NCI-H526 treated with DMSO at 0.1 percent for 48 hours (cell line): ENCODE measurements at places on chromosomes 12 and 14.
A peak's percentile ranks its signal among the peaks of the same experiment; 100 is the strongest.

- peak; percentile 86 for DNase-seq
These were observed 7.8 kb downstream of the PITPNM2 start for GRCh38 chr12:123142921-123143735.

DNA sequence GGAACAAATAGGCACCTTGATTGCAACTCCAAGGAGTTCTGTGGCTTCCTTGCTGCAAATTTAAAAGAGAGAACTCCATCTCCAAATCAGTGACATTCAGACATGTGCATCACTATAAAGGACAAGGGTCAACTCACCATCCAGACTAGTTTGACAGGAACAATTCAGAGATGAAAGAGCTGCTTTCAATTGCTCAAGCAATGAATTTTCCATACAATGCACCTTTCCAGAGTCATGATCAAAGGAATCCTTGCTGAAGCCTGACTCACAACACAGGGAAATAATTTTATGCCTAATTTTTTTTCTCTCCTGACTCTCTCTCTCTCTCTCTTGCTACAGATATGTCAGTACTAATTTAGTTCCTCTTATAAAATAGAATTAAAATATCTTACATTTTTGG is 380.5 kb upstream of the GARIN6 start:
- DNase-seq, result no peak

- DNase-seq, result peak; percentile 44
These were observed 1.2 kb downstream of the MMP17 start for GRCh38 chr12:131829356-131829747.

- no peak for DNase-seq
These were observed 29.8 kb downstream of the BCL11B start for GRCh38 chr14:99242238-99242637.

- no peak for DNase-seq
These were observed 13.1 kb upstream of the PRKAG1 start for GRCh38 chr12:49031573-49032161.

DNA sequence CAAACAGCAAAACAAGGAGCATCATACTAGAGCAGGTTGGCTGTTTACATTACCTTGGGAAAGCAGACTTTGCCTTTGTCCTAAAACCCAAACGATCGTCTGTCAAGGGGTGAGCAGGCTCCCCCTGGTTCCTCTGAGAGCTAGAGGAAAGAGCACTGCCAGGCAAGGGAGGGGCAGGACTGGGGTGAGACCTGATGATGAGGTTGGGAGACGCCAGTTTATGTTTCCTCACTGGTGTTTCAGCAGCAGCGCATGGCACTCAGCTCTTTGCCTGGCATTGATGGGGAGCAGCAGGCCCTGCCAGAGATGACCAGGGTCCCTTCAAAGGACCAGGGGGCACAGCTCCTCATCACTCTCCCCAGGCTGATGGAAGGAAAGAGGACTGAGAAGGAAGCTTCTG is 7.9 kb upstream of the KRT2 start:
- no peak for DNase-seq

DNA sequence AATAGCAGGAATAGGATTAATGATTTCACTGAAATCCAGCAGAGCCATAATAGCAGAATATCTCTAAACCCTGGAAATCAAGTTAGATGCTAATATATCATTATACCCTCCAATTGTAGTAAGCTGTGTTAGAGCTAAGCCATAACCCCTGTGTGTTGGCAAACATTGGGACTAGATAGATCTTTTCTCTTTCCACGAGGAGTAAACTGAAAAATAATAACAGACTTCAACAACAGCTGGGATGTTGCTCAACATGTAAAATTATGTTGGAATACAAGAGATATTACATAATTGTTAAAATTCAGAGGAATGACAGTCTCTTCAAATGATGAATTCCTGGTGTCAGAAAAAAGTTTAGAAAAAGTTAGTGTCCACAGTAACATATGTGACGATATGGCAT is 383.8 kb downstream of the SNAPC1 start:
- DNase-seq, result no peak

GRCh38 chr14:61653507-61653906 is 41.8 kb upstream of the HIF1A start:
- no peak for DNase-seq

GRCh38 chr14:46352844-46353243 is 298.7 kb downstream of the RPL10L start:
- DNase-seq, result no peak

DNA sequence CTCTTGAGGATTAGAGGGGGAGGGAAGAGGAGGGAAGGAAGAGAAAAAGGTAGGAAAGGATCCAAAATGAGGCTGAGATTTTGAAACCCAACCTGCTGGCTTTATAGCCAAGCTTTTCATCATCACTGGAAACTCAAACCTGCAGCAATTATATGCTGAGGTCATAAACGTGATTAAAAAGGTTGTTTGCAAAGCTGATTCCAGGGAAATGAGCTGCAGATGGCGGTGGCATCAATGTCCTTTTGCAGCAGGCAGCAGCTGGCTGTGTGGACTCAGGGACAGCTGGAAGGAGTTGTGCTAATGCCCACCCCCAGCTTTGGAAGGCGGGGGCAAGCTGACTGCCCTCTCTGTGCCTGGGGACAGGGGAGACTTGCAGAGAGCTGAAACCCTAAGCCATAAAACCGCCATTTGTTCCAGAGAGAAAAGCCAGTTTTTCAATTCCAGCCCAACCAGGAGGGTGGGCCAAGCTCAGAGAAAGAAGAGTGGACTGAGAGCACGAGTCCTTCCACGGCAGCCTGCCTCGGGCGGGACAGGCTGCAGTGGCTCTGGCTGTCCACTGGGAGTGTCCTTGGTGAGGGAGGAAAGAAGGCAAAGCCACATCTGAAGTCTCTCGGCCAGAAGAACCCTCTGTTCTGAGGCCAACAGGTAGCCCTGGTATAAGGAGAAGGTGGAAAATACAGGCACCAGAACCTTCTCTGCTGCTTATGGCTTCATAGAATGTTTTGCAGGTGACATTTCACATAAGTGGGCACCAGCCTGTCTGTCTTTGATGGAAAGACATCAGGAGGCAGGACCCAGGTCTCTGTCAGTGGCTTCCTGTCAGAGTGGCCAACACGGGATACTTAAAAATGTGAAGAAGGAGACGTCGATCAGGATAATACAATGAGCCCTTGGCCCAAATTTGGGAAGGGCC is 90.7 kb downstream of the SINHCAF start:
- peak; percentile 15 for DNase-seq

DNA sequence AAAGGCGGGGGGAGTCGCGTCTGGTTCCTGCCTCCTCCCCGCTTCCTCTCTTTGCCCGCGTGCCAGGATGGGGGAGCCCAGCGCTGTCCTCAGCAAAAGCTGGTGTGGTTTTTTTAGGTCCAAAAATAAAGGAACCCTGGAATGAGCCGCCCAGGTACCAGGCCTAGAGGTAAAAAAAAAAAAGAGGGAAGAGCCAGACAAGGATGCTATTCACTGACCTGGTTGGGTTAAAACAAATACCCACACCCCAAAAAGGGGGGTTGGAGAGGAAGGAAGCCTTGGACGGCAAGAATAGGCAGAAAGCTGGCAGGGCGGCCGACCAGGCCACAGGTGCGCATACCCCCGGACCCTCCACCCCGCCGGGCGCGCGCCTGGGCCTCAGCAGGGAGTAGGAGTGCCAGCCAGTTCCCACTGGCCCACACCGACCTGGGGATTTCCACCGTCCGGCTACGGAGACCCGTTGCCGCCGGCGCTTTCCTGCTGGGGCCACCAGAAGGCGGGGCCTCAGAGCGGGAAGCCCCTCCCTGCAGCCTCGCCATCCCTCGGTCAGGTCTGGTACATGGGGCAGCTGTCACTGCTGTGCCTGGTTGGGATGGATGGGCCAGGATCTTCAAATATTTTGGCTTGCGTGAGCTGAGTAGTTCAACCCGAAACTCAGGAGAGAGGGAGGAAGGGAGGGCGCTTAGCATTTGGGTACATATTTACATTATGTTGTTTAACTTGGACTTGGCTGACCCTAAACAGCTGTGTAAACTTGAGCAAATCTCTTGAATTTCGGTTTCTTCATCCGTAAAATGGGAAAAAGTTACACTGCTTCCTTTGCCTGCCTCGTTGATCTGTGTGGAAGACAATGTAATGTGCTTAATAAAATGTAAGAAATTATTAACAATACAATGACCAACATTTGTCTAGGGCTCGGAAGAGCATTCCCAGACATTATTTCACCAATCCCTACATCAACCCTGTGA is 5.4 kb upstream of the IRF2BPL start:
- DNase-seq, result peak; percentile 77

DNA sequence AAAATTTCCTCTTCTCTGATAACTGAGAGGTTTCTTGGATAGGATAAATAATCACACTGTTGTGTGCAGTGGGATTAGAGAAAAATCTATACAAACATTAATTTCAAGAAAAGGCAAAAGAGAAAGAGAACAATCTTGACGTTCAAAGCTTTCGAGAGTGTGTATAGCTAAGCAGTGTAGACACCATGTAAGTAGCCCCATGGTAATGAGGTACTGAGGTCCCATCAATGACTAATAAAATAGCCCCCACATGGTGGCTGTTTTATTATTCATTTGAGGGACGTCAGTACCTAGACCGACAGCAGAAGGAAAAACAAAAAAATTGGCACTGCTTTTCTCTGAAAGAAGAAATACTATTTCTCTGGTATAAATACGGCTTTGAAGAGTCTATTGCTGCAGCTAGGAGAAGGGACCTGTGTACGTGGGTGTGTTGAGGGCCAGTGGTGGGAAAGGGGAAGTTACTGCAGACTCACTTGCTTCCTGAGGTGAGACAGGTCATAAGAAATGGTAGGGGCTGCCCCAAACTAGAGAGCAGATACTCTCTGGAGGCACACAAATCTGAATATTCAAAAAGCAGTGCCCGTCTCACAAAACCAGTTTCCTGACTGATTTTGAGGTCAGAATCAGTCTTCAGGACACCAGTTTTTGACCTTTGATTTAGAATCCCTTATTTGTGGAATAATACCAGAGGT is 339.8 kb downstream of the EMP1 start:
- DNase-seq, result no peak

DNA sequence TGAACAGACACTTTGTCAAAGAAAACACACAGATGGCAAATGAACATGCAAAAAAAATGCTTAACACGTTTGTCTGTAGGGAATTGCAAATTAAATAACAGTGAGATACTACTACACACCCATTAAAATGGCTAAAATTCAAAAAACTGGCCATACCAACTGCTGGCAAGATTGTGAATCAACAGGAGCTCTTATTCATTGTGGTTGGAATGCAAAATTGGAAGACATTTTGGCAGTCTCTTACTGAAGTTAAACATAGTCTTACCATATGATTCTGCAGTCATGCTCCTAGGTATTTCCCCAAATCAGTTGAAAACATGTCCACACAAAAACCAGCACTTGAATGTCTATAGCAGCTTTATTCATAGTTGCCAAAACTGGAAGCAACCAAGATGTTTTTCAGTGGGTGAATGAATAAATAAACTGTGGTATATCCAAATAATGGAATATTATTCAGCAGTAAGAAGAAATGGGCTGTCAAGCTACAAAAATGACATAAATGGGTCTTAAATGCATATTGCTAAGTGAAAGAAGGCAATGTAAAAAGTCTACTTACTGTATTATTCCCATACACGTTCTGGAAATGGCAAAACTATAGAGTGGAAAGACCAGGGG is 91.4 kb downstream of the PLEKHA5 start:
- DNase-seq, result no peak

- no peak for DNase-seq
These were observed 426.1 kb downstream of the SOX5 start for GRCh38 chr12:23523339-23523738.

DNA sequence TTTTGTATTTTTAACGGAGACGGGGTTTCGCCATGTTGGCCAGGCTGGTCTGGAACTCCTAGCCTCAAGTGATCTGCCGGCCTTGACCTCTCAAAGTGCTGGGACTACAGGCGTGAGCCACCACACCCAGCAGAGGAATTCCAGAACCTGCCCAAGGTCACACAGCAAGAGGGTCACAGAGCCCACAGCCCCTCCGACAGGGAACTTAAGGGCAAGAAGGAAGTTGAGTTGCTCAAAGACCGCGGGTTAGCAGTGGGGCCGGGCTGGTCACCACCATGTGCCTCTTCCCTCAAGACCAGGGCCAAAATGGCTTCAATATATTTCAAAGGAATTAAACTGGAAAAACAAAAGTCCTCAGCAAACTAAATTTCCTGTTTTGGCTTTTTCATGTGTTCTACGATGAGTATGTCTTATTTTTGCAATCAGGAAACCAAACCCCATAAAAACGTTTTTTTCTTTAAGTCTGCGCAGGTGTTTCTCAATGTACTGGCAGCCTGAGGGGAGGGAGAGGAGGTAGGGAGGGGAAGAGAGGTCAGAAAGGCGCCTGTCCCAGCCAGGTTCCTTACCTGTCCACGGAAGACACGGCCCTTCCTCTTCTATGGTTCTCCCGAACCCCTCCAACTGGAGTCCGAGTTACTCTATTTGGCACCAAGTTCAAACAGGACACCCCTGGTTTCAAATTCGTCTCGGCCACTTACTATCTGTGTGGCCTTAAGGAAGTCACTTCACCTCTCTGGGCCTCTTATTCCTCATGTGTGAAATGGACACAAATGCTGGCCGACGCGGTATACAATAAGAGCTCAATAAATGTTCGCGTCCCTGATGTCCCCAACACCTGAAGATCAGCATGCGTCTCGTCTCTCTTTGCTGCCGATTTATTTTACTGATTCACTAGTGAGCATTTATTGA is 778 bp downstream of the SLC8B1 start:
- no peak for DNase-seq

- no peak for DNase-seq
These were observed 71.7 kb downstream of the TRAF3 start for GRCh38 chr14:102848830-102849525.

DNA sequence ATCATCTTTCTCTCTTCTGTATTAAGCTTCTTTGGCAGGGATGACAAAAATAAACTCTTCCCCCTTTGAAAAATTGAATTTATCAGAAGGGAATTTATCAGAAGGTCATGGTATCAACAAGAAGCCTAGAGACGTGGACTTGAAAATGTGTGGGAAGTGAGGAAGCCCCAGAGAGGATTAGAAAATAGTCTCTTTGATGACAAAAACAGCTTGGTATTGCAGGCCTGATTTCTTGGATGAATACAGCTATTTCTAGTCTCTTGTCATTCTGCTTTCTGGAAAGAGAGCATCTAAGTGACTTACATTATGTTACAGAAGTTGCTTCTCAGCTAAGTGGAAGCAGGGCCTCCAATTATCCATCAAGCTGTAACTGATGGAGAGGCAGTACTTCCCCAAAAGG is 111.1 kb downstream of the KITLG start:
- no peak for DNase-seq

DNA sequence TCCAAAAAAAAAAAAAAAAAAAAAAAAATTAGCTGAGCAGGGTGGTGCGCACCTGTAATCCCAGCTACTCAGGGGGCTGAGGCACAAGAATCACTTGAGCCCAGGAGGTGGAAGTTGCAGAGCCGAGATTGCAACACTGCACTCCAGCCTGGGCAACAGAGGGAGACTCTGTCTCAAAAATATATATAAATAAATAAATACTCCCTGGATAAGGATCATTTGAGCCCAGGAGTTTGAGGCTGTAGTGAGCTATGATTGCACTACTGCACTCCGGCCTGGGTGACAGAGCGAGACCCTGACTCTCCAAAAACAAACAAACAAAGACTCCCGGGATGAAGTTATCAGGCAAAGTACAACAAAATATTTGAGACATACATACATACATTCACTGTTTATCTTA is 3.3 kb upstream of the NAA25 start:
- DNase-seq, result no peak

GRCh38 chr12:106980944-106981343 is 6.0 kb downstream of the MTERF2 start:
- no peak for DNase-seq

GRCh38 chr14:51674294-51675002 is 22.7 kb downstream of the FRMD6 start:
- DNase-seq, result no peak
